D721Med (cell line): ENCODE measurements at places on chromosomes 3 and 15.

DNA sequence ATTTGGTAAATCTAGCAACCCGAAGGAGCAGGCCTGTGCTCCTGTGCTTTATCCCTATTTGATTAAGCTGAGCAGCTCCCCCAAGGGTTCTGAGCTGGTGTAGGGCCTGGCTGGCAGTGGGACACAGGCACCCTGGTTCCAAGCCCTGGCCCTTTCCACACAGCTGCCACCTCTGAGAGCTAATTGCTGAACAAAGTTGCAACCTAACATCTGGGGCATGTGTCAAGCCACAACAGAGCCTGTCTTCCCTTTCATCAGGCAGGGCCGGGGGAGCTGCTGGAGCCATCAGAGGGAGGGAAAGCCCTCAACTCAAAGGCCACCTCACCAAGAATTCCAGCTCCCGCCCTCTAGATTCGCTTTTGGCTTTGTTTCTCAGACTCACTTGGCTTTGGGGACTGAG, 17.1 kb upstream of the MRPS22 start:
- DNase-seq: no peak

DNA sequence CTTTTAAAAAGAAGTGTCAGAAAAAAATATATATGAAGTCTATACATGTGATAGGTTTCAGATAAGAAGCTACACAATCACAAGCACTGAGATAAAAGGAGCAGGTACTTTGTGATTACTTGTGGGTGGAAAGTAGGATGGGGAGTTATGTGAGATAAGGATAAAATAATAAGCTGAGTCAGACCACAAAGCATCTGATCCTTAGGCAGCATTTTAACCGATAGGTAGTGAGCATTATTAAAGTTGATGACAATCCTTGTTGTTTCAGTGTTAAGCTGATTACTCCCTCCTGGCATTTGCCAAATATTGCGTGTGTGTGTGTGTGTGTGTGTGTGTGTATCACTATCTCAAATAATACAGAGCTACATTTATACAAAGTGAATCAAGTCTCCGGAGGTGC, 483.1 kb downstream of the NAALADL2 start:
- no peak for DNase-seq

GRCh38 chr15:75206803-75207617, 5.3 kb downstream of the C15orf39 start:
- DNase-seq: no peak

GRCh38 chr15:98043160-98044014, 82.9 kb downstream of the ARRDC4 start:
- DNase-seq: no peak

- DNase-seq: no peak
Measured at GRCh38 chr3:33171580-33171979, 47.0 kb downstream of the SUSD5 start.

- DNase-seq: no peak
Measured at GRCh38 chr3:16866571-16866970, 18.2 kb upstream of the PLCL2 start.

- DNase-seq: peak; percentile 25
Measured at GRCh38 chr15:40108061-40108854, 421 bp downstream of the BMF start.

- no peak for DNase-seq
Measured at GRCh38 chr3:25633919-25634318, 30.8 kb downstream of the TOP2B start.

- no peak for DNase-seq
Measured at GRCh38 chr3:185677146-185677829, 91.2 kb downstream of the SENP2 start.

DNA sequence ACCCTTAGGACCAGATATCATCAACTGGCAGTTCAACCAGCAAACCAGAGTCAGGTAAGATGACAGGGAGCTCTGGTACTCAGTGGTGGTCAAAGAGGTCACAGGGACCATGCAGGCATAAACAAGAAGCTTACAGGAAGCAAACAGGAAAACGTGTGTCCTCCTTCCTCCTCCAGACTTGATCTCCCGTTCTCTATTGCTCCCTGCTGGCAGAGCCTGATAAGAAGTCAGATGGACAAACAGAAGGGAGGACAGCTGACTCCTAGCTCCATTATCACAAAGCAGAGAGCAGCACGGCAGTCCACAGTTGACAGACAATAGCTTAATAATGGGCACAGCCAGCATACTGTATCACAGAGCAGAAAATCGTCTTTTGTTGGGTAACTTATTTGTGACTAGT, 156.5 kb upstream of the SLC2A2 start:
- DNase-seq: no peak

DNA sequence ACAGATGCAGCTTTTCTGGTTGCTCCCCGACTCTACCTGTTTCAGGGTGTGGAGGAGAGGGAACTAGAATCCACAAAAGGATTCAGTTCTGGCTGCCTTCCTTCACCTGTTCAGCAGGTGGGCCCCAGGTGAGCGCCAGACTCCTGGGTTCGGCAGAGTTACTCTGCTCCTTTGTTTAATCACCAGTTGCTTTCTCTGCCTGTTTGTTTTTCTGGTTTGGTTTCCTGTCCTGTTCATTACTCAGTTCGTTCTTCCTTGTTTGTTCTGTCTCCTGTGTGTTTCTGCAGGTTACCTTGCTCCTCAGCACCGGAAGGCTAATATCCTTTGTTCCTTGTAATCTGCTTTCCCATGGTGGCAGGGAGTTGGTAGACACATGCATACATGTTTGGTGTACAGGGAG, 508.5 kb upstream of the ATP11B start:
- DNase-seq: no peak

DNA sequence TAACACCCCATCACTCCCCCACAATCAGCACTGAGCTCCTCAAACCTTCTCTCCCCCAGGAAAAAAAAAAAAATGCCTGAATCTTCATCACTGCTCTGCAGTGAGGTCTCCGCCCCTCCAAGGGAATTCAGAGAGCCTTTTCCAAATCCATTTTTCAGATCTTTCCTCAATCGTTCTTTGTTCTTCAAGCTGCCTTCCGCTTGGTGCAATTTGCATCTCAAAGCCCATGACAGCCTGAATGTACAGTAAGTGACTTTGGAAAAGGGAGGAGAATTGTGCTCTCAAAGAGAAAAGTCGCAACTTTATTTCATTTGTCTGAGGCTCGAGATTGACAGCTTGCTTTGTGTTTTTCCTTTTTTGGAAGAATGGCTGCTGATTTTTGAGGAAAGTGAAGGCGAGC, 75.0 kb downstream of the CORO2B start:
- DNase-seq: no peak

- DNase-seq: no peak
Measured at GRCh38 chr3:59621037-59621436, 571.2 kb upstream of the CFAP20DC start.

GRCh38 chr15:51600114-51600513, 22.5 kb downstream of the DMXL2 start:
- DNase-seq: no peak

- no peak for DNase-seq
Measured at GRCh38 chr3:194671511-194671899, 486 bp downstream of the LSG1 start.

DNA sequence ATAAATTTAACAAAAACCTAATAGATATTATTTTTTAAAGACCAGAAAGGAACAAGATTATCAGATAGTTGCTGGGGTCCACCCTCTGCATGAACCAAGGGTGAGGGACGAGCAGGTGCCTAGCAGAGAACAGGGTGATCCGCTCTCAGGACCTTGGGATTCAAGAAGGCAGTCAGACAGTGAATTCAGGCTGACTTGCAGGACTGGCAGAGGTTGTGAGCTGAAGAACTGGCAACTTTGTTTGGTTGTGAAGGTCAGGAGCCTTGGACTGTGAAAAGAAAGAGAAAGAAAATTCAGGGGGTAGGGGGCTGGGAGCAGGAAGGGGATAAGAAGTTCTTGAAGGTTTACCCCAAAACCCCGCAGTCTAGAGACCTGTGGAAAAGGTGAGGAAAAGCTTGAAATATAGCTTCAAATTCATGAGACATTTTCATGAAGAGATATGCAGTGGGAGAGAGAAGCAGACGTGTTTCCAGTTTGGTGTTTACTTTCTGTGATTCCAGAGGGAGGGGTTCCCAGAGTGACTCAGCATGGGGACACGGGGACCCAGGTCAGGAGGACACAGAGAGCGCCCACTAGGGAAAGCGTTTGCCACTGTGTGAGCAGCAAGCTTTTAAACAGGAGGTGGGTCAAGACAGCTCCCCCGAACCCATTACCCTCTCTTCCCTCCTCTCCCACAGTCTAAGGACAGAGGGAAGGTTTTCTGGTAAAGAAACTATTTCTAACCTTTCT, 217.2 kb upstream of the UMPS start:
- DNase-seq: no peak

GRCh38 chr15:93189561-93189960, 100.5 kb upstream of the RGMA start:
- no peak for DNase-seq

- peak; percentile 68 for DNase-seq
Measured at GRCh38 chr3:9809615-9810432, at the start of gene TTLL3. TSS of gene TTLL3 (plus strand) at chr3:9810262. CDS start at chr3:9810662, 400 bp downstream.

DNA sequence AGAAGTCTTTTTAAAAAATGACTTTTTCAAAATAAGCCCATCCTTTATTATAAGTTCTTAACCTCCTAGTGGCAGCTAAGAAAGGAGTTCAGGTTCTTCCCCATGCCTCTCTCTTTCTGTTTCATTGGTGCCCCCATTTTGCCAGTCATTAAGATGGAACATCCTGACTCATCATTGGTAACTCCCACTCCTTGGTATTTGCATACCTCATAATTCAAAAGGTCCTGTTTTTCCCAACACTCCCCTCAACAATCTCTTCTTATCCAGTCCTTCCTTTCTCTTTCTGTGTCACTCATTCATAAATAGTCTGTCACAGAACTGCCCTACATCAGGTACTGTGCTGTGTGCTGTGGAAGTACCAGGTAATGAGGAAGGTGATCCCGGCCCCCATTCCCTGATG, 394.0 kb downstream of the FOXP1 start:
- DNase-seq: no peak

GRCh38 chr15:44738340-44738984, 2.1 kb downstream of the TRIM69 start:
- DNase-seq: no peak

DNA sequence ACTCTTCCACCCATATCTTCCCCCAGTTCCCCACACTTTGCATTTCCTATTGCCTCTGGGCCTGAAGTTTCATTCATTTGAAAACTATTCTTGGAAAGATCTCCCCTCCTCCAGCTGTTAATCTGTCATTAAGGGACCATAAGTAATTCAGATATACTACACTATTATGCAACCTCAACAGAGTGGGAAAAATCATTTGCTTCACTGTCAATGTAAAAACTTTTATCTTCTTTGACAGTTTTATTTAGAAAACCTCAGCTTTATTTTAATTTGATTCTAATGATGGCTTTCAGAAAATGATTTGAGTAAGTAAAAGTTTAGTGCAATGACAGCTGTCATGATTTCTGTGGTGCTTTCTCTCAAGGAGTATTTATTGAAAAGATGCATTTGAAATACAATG, 435.3 kb upstream of the KCNMB2 start:
- DNase-seq: no peak

- no peak for DNase-seq
Measured at GRCh38 chr3:78940626-78941025, 827.2 kb downstream of the ROBO1 start.

DNA sequence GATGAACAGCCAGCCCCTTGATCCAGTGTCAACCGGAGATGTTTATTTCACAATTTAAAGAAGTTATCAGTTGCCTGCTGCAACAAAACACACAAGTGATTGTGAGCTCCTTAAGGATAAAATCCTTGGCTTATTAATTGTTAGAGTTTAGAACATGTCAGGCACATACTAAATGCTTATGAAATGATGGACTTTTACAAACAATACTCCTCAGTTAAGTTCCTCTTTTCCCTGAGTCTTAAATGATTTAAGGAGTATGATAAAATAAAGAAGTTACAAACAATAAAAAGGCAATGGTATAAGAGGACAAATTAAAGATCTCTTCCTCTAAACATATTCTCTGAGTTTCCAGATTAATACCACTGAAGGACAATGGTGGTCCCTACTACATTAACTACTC, 5.7 kb downstream of the GHSR start:
- no peak for DNase-seq

DNA sequence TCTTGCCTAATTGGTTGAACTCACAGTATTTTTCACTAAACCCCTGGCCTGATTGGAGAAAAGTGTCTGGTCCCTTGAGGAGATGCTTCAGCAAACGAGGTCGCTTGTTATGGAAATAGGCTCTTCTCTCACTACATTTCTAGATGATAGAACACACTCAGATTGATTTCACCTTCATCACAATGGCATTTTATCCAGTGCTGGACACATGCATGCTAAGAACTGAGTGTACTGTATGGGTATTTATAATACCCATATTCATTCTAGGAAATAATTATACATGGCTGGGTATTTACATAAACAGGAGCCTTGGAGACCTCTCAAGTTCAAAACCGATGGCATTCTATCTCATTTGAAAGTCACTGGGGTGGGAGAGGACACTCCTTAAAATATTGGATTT, 444.9 kb downstream of the LPP start:
- no peak for DNase-seq

DNA sequence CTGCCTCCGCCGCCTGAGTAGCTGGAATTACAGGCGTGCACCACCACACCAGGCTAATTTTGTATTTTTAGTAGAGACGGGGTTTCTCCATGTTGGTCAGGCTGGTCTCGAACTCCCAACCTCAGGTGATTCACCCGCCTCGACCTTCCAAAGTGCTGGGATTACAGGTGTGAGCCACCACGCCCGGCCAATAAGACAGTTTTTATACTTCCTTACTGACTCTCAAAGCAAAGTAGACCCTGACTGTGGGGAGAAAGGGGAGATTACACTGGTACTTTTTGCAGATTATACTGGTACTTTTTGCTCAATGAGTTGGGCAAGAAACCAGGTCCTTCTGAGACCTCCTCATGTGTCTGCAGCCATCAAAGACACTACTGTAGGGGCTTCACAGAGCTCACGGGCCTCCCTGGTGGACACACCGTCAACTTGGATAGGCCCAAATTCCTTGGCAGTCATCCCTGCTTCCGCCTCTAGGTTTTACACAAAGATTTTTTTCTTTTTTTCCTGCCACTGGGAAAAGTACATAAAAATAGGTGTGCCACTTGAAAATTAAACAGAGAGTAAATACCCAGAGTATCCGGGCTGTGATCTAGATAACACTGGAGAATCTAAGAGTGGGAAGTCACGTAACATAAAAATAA, 143.3 kb upstream of the WNT5A start:
- DNase-seq: no peak

DNA sequence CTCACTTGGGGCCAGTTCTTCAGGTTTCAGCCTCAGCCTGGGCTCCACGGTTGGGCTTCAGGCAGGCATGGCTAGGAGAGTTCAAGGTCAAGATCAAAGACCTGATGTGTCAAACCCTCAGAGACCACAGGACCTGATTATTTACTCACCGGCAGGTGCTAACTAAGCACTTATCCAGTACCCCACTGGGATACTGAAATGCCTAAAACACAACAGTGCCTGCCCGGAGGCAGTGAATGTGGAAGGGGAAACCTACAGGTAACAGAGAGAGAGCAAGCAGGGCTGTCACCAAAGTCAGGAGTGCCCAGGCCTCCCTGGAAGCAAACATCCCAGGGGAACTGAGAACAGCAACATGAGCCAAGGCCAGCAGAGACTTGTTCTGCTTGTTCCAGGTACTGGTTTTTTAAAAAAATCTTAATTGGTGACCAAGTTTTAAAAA, 6.7 kb downstream of the IDH2 start:
- DNase-seq: no peak

GRCh38 chr3:11632564-11632963, 11.2 kb downstream of the VGLL4 start:
- DNase-seq: no peak

GRCh38 chr3:74582982-74583381, 31.5 kb downstream of the CNTN3 start:
- no peak for DNase-seq

GRCh38 chr3:60289341-60290121, 961.7 kb downstream of the FHIT start:
- no peak for DNase-seq

GRCh38 chr3:10361375-10361774, 40.5 kb upstream of the SEC13 start:
- no peak for DNase-seq
